ENCODE measurements at places on chromosomes 2 and 18. TPM values are rescaled to one million over a fixed set of nuclear protein-coding genes. Genes with fewer than 3 reads are reported as not detected.

The DARS1 gene
- 131 TPM for total RNA-seq

The GCG gene
- total RNA-seq: not detected

The MC5R gene
- not detected for total RNA-seq

The CDKL4 gene
- total RNA-seq: 3.7 TPM

The CNOT11 gene
- 45.1 TPM for total RNA-seq

Data from articular chondrocyte of knee joint (primary cell).